ENCODE measurements at places on chromosomes 5 and 9.
A peak's percentile ranks its signal among the peaks of the same experiment; 100 is the strongest.

DNA sequence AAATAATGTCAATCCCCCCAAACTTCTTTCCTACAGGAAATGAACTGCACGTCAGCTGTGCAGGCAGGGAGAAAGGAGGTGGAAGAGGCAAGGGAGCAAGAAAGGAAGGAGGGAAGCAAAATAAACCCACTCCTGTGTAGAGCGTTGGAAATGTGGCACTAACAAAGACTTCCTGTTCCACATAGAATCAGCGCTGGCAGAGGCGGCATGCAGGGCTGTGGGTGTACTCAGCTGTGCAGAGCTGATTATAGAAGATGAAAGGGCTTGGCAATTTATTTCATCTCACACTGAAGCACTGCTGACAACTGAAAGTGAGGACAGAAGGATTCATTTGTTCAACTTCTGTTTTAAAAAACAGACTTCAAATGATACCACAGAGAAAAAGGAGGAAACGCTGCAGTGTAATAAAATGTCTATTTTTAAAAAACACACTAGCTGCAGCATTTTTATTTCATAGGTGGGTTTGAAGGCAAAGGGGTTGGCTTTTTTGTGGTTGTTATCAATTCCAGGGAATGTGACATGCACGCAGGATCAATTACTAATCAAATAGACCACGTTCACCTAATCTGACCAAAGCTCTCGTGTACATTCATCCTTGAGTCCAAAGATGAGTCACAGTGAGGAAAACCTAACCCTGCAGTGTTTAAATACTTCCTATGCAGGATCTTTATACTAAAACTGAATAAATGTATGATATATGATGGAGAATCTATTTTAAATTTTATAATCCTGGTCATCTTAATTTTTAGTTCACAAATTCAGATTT, 583.5 kb downstream of the ZNF608 start:
- DNase-seq = peak; percentile 0

DNA sequence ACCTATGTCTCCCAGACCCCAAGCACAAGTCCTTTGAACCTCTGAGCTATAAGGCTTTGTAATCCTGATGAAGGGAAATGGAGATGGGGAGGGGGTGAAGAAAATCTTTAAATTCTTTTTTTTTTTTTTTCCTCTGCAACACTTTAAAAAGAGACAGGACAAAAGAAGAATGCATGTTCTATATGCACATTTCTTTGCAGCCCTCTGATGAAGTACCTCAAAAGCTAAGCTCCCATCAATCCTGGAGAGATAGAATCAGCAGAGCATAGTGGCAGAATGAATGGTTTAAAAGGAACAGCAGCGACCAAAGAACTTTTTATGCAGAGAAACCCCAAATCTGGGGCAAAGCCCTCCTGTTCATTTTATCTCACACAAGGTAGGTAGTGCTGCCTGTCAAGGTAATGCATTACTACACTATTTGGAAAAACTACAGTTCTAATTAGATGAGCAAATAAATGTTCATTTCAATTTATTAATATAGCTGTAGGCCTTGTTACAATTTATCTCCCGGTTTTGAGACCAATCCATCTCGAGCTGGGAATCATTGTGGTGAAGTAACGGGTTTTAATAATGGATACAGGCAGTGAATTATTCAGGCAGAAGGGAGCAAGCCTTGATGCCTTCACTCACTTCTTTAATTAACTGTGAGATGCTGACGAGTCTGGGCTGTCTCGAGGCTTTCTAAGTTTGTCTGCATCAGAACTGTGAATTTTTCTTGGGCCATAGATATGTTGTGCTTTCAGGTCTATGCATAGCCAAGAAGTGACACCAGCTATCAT, 173.5 kb upstream of the ZNF608 start:
- no peak for DNase-seq

DNA sequence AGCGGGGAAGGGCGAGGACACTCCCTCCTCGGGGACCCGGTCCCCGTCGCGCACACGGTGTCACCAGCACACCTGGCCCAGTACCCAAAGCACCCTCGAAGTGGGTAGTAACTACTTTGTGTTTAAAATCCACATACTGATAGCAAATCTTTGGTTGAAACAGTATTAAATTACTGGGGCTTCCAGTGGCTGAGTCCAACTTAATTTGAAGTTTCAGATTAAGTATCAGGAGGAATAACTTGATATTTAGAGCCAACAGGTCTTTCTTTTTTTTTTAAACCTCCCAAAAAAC, 615 bp downstream of the ATG10 start:
- no peak for DNase-seq

GRCh38 chr9:89576404-89576839, 28.4 kb upstream of the GADD45G start:
- DNase-seq = peak; percentile 57

- no peak for DNase-seq
Observed at GRCh38 chr9:98222885-98223691, 30.7 kb upstream of the CORO2A start.

DNA sequence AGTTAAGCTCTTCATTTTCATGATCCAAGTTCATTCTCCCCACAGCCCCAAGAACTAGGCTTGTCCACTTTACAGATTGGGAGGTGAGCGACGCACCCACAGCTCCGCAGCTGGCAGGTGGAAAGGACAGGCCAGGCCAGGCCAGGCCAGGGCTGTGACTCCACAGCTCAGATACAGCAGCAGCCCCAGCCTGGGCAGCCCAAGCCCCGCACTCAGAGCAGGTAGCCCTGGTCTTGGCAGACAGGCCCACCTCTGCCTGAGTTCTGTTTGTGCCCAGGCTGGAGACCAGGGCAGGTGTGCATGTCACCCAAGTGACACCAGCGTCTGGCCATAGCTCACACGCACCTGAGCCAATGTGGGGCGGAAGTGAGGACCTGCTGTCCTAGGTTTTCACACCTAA, 124.7 kb downstream of the WNK2 start:
- no peak for DNase-seq

DNA sequence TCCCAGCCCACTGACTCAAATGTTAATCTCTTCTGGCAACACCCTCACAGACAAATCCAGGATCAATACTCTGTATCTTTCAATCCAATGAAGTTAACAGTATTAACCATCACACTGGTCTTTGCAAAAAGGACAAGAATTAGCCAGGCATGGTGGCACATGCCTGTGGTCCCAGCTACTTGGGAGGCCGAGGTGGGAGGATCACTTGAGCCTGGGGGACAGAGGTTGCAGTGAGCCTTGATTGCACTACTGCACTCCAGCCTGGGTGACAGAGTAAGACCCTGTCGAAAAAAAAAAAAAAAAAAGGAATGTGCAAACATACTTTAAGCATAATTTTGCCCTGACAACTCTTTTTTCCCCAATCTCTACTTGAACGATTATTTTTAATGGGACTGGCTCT, 57.9 kb upstream of the ERBIN start:
- DNase-seq = no peak

DNA sequence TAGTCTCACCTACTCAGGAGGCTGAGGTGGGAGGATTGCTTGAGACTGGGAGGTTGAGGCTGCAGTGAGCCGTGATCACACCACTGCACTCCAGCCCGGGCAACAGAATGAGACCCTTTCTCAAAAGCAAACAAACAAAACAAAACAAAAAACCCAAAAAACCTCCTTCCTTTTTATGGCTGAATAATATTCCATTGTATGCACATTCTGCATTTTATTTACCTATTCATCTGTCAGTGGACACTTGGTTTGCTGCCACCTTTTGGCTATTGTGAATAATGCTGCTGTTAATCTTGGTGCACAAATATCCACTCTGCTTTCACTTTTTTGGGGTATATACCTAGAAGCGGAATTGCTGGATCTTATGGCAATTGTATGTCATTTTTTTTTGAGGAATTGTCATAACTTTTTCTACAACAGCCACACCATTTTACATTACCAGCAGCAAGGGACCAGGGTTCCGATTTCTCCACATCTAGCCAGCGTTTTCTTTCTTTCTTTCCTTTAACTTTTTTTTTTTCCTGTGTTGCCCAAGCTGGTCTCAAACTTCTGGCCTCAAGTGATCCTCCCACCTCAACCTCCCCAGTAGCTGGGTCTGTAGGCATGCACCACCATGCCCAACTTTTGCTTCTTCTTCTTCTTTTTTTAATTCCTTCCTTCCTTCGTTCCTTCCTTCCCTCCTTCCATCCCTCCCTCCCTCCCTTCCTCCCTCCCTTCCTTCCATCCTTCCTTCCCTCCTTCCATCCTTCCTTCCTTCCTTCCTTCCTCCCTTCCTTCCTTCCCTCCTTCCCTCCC, 30.6 kb downstream of the NKX2-5 start:
- DNase-seq = peak; percentile 55

DNA sequence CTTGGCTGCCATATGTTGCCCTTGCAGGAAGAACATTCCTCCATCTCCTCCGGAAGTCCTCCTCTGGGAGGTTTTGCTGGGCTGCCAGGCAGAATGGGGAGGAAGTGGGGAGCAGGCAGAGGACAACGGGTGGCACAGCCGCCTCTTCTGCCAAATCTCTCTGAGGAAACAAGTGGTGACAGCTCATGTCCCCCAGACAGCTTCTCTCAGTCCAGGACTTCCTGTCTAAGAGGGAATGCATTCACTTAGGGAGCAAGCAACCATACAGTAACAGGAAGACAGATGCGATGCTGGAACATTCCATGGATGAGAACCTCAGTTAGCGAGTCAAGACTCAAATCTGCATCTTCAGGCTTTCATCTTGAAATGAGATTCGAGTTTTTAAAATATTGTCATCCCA, 701.0 kb downstream of the SEMA5A start:
- DNase-seq = no peak

DNA sequence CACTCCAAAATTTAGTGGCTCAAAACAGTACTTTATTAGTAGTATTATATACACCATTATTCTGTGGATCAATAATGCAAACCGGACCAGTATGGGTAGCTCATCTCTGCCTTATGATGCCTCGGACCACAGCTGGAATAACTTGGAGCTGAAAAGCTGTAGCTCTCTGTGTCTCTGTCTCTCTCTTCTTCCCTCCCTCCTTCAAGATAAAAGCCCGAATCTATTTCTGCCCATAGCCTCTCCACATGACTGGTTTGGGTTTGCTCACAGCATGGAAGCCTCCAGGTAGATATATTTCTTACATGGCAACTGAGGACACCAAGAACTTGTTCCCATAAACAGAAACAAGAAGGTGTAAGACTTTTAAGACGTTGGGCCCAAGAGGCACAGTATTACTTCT, 147.5 kb upstream of the TBCA start:
- DNase-seq = no peak

- DNase-seq = no peak
Observed at GRCh38 chr9:107397076-107398044, 92.2 kb downstream of the KLF4 start.

DNA sequence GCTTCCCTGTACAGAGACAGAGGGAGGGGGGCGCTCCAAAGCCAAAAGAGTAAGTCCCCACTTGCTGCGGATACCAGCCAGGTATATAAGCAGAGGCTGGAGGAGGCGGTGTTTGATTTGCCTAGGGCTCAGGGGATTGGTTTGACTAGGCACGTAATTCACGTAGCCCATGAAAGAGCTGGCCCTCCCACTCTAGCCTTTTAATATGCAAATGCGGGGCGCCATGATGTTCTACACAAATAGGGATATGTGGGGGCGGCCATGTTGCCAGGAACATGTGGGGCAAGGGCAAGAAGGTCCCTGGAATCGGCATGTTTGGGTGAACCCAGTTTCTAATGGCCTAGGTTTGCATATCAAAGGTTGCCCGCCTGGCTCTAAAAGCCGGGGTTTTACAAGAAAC, 3.3 kb upstream of the PRLR start:
- no peak for DNase-seq

- no peak for DNase-seq
Observed at GRCh38 chr5:6732634-6733410, 19.6 kb downstream of the TENT4A start.

DNA sequence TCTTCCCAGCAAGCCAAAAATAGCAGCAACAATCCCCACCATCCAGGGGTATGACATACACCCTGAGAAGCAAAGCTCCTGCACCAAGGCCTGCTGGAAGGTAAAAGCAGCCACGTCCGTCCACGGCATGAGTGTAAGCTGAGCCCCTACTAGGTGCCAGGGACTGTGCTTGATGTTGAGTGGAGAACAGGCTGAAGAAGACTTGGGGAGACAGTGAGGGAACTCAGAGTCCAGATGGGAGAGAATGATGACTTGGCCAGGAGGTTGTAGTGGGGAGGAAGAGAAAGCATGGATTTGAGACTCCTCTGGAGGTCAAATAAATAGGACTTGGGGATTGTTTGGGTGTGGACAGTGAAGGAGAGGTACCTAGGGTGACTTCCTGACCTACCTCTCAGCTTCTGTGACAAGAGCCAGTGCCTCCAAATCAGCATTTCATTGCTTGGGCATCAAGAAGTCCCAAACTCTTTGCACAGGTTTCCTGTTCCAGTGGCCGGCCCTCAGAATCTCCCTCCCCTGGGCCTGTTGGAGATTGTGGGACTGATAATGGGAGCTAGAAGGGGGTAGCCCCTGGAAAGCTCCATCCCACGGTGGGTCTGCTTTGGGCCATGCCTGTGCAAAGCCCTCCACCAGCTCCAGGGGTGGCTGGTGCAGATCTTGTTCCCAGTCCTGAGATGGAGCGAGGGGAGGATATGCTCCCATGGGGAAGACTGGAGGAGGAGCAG, 58.3 kb upstream of the ADAMTS2 start:
- DNase-seq = no peak
